ENCODE measurements at places on chromosomes 6 and 20.

- no peak for DNase-seq
Measured at GRCh38 chr6:118558464-118559217, 10.5 kb downstream of the PLN start.

DNA sequence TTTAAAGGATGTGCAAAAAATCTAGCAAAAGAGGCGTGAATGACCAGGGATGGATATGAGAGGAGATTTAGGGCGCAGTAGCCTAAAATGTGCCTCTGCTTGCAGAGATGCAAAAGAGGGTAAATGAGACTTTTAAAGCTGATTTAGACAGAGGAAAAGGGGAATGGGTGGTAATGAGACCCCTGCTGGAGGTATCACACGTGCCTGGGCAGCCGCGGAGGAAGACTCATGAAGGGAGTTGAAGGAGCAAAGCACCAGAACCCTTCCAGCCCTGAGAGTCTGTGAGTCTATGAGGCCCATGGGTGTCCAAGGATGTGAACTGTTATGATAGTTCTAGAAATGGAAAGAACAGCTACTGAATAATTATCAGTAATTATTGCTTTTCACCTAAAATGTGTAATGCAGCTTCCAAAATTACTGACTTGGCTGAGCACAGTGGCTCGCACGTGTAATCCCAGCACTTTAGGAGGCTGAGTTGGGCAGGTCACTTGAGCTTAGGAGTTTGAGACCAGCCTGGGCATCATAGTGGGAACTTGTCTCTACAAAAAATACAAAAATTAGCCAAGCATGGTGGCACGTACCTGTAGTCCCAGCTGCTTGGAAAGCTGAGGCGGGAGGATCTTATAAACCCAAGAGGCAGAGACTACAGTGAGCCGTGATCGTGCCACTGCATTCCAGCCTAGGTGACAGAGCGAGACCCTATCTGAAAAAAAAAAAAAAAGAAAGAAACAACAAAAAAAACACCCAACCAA is 38.2 kb upstream of the TIAM2 start:
- DNase-seq: no peak

- DNase-seq: no peak
Measured at GRCh38 chr6:89270951-89271721, 44.0 kb downstream of the GABRR2 start.

DNA sequence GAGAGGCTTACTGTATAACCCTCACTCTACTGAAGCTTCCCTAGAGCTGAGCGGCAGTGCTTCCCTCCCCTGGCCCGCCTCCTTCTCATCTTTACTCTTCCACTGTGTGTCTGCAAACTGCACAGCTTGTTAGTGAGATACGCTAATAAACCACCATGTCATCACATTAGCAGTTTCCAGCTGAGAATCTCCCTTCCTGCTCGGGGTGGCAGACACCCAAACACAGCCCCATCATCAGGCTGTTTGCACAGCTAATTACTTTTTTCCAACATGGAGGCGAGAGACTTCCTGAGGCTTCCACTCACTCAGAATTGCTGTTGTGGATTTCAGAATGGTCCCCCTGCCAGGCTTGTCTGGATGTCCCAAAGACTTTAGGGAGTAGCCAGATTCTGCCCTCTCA is 444.9 kb upstream of the SULF2 start:
- DNase-seq: no peak

DNA sequence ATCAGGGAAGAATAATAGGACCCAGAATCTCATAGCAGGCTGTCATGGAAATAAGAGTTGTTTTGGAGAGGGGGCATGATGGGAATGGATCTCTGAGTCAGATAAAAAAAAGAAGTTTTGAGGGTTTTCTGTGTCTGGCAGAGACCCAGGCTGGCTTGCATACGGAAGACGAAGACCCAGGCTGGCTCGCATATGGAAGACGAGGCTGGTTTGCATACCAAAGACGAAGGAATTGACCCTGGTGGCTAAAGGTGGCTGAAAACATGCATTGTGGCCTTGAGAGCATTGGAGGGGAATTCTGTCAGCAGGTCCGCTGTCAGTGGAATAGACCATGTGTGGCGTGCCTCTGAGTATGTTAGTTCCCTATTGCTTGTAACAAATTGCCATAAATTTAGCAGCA is 335.1 kb downstream of the BTBD3 start:
- DNase-seq: peak; percentile 60

DNA sequence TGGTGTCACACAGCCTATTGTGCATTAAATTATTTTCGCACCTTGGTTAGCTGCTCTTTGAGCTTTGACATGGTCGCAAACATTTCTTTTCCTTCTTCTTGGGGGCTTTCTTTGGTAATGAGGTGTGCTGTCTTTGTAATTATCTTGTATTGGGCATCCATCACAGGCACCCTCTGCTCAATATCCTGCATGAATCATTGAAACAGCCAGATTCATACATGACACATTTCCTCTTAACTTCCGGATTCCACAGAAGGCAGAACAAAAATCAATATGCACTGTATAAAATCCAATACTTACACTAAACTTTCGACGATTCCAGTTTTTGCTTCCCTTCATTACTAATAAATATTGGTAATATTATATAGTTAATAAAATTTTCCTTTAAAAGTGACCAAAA is 175.6 kb downstream of the SYNE1 start:
- DNase-seq: no peak

DNA sequence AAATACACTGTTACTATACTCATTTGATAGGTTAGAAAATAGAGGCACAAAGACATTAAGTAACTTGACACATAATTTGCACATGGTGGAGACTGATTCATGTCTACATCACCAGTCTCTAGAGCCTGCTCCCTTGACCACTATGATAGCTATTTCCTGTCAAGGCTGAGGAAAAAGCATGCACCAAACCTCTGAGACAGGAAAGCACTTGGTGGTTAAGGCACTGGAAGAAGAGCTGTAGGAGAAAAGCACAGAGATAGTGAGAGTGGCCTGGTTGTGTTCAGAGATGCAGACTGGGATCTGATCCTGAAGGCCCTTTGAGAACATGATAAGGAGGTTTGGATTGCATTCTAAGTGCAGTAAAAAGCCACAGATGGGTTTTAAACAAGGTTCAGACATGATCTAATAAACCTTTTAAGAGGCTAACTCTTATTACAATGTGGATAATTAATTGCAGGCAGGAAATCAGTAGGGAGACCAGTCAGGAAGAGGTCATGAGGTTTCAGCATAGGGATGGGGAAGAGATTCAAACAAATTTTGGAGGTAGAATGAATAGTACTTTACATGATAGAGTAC is 168.9 kb downstream of the PHF3 start:
- DNase-seq: peak; percentile 96

DNA sequence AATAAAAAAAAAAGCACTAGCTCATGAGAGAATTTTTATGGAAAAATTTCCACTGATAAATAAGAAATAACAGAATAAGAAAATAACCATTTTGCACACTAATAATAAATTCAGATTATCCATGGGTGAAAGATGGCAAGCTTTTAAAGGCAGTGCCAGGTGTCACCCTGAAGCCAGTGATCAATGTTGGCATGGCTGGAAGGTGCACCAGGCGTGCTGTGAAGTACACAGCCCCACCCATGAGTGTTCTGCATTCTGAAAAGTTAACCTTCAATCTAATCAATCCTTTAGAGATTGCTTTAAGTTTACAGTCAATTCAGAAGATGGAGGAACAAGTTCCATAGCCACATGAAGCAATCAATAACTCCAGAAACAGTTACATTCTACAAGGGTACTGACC is 284.4 kb downstream of the C6orf118 start:
- DNase-seq: no peak

GRCh38 chr6:119479860-119480655 is 130.5 kb upstream of the MAN1A1 start:
- peak; percentile 81 for DNase-seq

DNA sequence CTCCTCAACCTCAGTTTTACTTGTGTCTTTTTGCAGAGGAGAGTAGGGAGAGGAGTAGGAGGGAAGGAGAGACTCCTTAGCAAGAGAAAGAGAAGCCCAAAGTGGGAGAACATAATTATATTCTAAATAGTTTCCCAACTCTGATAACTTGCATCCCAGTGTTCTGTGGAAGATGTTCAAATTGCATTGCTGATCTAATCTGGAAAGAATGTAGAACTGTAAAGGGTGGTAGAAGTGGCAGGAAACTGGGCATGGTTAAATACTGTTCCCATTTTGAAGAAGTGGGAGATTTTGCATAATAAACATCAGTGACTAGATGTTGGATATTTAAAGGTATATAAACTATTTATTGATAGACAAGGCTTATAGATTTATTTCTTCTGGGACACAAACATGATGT is 42.6 kb upstream of the HMGN3 start:
- peak; percentile 52 for DNase-seq

- no peak for DNase-seq
Measured at GRCh38 chr6:94721459-94721858, 855.9 kb upstream of the MANEA start.

GRCh38 chr6:108714766-108715414 is 133.3 kb upstream of the ARMC2 start:
- no peak for DNase-seq

DNA sequence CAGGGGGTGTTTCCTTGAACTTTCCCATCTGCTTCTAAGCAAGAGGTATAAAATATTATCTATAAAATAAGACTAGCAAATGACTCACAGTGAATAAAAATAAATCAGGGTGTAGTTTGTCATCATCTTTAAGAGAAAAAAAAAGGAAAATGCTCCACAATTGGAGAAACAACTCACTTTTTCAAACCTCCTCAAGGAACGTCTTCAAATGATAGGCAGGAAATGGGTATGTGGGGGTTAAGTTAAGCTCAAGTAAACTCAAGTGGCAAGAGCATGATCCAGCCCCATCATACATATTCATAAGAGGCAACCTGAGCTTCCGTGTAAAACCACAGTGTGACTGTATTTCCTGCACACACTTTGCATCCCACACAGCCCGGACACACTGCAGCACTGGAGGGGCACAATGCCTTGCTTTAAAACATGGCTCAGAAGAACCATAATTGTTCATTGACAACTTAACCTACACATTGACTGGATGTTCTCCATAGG is 58.5 kb upstream of the CEP85L start:
- peak; percentile 79 for DNase-seq

DNA sequence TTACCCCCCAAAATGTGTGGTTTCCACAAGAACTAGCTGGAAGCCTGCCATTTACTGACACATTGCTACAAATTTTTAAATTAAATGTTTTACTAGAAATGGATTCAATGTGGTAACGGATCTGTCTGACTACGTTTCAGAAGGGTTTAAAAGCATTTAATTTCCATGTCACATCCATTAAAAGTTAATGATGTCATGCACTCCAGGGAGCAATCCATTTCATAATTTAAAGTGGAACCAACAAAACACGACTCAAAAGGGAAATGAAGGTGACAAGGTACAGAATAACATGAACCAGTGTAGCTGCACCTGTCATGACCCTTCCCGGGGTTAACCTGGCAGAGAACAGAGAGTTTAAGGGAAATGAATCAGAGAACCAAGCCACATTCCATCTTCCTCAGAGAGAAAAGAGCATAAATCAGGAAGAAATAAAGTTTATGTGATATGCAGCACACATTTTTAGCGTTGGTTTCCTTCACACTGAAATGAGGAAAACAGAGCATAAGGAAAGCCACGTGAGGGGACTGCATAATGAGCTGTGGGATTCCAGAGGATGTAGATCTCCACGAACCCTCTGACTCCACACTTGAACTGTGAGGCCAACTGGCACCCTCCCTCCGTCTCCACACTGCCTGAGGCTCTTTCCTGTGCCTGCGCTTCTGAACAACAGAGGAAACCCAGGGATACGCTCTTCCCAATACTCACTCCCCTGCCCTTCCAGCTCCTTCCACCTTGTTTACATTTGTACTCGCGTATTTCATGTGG is 170.3 kb upstream of the AHI1 start:
- DNase-seq: peak; percentile 58

- peak; percentile 78 for DNase-seq
Measured at GRCh38 chr20:36574366-36575135, 1.2 kb downstream of the TGIF2 start.

DNA sequence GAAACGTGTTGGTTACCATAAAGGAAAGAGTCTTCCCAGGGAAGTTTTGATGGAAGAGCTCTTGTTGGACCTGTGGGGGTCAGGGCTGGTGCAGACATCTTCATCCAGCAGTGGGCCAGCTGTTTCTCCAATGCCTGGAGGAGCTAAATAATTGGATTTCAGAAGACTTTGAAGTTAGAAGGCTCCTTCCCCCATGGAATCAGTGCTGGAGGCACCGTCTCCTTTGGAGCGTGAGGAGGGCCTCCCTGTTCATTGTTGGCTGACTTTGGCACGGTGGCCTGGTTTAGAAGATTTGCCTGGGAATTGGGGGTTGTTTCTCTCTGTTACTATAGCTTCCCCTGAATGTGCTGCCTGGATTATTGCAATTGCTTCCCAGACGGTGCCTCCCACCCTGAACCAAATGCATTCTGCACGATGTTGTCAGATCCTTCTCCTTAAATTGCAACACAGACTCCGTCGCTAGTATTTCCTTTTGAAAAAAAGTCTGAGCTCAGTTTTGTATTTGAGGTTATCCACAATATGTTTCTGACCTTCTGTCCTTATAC is 27.7 kb upstream of the KCNG1 start:
- no peak for DNase-seq

- DNase-seq: peak; percentile 30
Measured at GRCh38 chr20:3021327-3021726, 22.1 kb upstream of the GNRH2 start.

- peak; percentile 75 for DNase-seq
Measured at GRCh38 chr6:75526502-75527127, 33.0 kb upstream of the FILIP1 start.

DNA sequence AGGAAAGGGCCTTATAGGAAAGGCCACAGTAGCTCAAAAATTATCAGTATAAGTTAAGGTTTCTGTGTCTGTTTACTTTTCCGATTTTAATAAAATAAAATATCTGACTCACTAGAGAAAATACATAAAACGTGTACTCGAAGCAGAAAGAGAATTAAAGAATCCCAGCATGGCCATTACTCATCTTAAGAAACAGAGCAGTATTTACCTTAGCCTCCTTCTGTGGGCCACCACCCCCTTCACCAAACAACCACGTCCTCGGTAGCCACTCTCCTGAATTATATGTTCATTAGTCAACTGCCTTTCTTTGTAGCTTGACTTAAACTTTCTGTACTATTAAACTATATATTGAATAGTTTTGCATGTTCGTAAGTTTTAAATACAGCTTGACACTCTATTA is 72.2 kb upstream of the SPTLC3 start:
- no peak for DNase-seq

DNA sequence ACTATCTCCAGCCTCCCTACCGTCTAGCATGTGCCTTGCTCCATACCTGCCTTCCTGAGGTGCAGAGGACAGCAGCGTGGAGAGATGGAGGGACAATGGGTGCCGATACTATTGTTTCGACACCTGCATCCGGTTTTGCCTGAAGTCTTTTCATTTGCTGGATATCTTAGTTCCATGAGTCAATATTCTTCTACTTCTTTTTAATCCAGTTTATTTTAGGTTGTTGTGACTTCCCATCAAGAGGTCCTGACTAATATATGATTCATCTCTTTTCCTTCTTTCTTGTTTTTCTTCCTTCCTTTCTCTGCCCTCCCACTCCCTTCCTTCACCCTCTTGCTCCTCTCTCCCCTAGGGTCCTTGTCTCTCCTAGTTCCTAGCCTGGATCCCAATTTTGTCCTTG is 91.4 kb downstream of the CDH26 start:
- DNase-seq: no peak

- no peak for DNase-seq
Measured at GRCh38 chr6:110270165-110270564, 88.0 kb downstream of the METTL24 start.

All from amniotic epithelial cell (primary cell).